ENCODE measurements at places on chromosomes 16 and 17.

DNA sequence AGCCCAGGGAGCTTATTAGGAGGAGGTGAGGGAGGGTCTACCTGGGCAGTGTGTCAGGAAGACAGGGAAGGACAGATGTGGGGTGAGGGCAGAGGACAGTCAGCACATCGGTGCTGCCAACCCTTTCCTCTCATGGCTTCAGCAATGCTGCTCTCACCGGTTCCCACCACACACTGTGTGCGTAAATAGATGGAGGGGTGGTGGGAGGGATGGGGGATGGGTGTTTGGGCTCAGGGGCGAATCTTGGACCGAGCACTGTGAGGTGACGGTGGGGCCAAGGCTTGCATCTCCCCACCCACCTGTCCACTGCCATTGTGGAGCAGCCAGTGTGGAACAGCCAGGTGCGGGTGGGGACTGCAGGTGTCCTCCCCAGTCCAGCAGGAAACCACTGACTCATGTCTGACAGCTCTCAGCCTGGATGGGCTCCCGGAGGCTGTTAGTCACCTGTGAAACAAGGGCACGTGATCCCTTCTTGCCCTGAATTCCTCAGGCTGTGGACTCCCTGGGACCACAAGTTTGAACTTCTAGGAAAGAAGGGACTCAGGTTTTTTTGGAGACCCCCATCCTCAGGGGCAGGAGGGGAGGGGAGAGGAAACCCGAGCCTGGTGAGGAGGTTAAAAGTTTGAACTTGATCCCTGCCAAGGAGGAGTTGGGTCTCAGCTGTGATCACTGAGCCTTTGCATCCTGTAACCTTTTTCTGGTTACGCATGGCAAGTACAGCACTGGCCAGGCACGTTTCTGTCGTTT is 42.7 kb upstream of the SMPD3 start:
- peak; percentile 35 for DNase-seq

- DNase-seq: no peak
Measured at GRCh38 chr17:1561420-1562175, 994 bp downstream of the PITPNA start.

DNA sequence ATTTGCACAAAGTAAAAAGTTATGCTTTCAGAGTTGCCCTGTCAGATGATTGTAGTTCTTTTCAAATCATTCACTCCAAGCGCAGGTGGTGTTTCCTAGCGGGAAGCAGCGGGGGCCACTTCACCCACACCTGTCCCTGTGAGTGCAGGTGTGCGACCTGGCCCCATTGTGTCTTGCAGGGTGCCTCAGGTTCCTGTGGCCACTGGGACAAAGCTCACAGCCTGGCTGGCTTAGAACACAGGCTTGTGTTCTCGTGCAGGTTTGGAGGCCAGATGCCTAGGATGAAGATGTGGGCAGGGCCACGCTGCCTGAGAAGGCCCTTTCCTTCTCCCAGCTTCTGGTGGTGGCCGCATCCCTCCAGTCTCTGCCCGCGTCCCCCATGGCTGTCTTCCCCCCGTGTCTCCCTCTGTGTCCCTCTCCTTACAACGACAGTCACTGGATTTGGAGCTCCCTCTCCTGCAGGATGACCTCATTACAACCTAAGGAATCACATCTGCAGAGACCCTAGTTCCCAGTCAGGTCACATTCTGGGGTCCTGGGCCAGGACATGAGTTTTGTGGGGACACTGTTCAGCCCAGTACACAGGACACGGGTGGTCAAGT is 90.5 kb downstream of the NPIPB11 start:
- peak; percentile 73 for DNase-seq

GRCh38 chr17:3602499-3602898 is 6.7 kb downstream of the TRPV1 start:
- no peak for DNase-seq

- DNase-seq: no peak
Measured at GRCh38 chr16:76913046-76913445, 277.9 kb upstream of the MON1B start.

GRCh38 chr17:8629371-8630226 is 926 bp downstream of the MYH10 start:
- no peak for DNase-seq

DNA sequence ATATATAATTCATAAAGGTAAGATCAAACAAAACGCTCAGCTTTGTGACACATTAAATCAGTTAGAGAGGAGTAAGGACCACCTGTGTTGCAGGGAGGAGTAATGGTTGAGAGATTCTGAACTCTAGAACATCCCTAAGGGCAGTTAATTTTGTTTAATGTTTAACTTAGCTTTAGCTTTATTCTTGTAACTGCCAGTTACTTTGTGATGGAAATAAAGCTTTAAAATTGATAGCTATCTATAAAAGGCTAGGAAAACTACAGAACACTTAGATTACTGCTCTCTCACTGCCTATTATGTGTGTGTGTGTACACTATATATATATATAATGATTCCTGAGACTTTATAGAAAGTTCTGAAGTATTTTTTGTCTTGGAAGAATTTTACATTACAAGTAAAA is 37.8 kb downstream of the PTRH2 start:
- DNase-seq: no peak

- no peak for DNase-seq
Measured at GRCh38 chr16:16817196-16817595, 438.3 kb downstream of the NPIPA7 start.

DNA sequence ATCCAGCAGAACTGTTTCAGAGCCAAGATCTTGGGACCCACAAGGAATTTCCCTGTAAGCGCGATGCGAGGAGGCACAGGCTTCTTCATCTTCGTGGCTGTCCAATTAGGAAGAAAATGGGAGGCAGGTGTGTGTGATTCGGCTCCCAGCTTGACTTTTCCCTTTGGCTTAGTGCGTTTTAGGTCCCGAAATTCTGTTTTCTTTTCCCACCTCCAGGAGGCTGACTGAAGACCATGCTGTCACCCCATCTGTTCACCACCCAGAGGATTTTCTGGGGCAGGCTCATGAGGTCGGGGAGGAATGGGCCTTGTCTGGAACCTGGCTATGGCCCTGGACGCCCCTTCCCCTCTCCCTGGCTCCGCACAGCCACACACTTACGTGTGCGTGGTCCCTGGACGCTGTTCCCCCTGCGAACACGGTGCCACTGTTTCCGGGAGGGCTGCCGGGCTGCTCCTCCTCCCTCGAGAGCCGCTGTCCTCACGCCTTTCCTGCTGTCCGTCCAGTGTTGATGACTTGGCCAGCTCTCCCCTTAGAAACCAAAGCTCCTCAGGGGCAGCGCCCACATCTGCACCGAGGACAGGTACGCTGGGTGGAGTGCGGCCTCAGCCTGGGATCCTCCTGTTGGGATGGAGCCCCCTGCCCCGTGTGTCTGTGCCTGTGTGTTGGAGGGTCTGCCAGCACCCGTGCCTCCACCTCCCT is 2.7 kb upstream of the PABPN1L start:
- DNase-seq: no peak

GRCh38 chr16:17343028-17343427 is 127.7 kb downstream of the XYLT1 start:
- DNase-seq: no peak

GRCh38 chr17:60142872-60143499 is 6.8 kb upstream of the CA4 start:
- peak; percentile 81 for DNase-seq

DNA sequence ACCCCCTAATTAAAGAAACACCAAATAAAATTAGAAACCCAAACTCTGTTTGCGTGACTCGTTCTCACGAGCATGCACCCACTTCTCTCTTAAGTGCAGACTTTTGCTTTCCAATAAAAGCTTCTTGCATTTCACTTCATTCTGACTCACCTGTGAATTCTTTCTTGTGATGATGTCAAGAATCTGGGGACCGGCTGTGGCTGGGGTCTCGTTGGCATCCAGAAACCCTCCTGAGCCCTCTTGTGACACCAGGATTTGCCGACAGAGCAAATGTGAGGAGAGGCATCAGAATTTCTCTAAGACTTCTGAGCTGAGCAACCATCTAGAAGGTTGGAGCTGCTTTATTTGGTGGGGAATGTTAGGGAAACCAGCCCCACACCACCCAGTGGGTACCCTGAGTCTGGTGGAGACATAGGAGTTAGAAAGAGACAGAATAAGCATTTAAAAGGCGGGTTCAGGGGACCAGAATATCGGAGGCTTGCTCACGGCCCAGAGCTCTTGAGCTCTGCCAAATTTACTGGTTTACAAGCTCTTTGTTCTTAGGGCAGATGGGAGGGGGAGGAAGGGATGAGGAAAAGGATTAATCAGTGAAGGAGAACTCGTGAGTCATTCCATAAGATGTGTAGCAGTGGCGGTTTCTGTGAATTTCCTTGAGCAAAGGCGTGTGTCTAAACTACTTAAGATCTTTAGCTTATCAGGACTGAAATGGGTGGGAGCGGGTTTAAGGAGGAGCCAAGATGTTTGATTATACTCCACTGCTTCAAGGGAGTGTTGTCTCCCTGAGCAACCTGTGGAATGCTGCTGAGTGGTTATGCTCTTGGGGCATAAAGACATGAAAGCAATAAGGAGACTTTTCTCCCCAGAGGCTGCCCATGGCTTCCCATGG is 24.2 kb upstream of the TMC5 start:
- DNase-seq: no peak

- DNase-seq: no peak
Measured at GRCh38 chr16:30095166-30096078, 591 bp downstream of the YPEL3 start.

DNA sequence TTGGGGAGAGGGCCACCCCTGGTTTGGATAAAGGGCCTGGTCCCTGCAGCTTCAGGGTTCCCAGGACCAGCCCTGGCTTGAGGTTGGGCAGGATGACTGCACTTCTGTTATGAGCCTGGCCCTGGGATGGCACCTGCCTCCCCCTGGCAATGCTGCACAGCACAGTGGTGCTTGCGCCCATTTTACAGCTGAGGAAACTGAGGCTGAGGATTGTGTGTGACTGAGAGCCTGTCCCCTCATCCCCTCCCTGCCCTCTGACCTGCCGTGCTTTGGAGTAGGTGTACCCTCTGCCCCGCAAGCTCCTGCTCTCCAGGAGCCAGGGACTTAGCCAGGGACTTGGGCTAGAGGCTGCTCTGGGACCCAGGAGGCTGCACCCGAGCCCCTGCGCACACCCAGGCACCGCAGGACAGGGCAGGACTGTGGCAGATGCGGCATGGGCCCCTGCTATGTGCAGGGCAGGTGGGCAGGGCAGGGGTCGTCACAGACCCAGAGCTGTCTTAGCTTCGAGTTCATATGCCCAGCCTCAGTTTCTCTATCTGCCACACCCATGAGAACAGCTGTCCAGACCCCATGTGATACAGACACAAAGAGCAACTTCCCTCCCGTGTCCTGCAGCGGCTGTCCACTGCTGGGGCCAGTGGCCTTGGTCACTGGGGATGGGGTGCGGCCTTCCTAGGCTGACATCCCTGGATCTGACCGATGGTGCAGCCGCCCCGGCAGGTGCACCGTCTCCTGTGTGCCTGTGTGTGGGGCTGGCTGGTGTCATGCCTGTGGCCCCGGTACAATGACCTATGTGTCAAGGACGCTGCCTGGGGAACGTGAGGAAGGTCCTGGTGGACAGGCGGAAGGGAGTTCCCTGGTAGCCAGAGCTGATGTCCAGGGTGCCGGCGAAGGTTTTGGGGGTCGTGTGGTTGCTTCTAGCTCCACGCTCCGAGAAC is 36.6 kb downstream of the BAHCC1 start:
- no peak for DNase-seq
